ENCODE measurements at places on chromosomes 13 and 19.

DNA sequence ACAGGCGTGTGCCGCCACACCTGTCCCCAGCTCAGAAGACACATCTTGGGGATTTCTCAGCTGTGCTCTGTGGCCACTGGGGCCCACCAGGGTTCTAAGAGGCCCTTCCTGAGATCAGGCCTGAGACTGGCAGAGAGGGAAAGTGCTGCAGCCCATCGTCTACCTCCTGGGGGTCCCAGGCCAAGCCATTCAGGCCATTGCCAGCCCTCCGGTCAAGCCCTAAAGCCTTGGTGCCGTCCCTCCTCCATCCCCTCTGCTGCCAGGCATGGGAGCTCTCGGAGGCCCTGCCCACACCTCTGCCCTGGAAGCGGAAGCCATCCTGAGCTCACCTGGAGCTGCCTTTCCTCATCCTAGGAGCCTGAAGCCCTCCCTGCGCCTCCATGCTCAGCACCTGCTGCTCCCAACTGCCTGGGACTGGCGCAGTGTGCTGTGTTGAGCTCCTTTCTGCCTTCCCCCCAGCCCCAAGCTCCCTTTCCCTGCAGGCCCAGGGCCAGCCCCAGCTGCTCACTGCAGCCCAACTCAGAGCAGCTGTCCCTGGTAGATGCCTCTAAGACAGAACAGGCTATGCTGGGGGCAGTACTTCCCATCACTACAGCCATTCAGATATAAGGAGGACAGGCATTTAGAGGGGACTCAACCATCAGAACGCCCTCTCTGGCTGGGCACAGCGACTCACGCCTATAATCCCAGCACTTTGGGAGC lies 2.9 kb downstream of the SLC7A9 start:
- DNase-seq, result no peak

DNA sequence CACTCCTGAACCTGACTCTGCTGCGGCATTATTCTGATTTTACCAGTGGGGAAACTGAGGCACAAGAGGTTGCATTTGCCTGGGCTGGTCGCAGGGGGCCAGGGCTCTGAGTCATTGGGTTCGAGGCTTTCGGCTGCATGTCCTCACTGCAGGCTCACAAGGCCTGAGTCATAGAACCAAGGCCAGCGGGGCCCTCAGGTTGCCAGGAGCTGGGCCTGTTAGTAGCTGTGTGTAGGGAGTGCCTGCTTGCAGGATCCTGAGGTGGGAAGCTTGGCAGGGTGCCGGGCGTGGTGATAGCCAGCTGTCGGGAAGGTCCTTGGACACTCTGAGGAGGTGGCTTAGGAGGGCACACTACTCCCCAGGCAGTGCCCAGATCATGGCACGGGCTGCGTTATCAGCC lies 21.6 kb upstream of the F2RL3 start:
- DNase-seq, result no peak

DNA sequence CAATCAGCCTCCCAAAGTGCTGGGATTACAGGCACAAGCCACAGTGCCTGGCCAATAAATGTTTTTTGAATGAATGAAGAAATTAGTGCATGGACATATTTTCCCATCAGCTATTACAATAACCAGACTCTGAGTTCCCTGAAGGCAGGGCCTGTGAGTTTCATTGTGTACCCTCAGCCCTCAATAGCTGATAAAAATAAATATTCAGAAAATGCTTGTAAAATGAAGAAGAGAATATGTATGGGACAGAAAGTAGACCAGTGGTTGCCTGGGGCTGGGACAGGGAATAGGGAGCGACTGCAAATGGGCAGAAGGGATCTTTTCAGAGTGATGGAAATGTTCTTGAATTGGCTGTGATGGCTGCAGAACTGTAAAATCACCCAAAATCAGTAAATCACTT lies 28.8 kb downstream of the NUMBL start:
- DNase-seq, result no peak

DNA sequence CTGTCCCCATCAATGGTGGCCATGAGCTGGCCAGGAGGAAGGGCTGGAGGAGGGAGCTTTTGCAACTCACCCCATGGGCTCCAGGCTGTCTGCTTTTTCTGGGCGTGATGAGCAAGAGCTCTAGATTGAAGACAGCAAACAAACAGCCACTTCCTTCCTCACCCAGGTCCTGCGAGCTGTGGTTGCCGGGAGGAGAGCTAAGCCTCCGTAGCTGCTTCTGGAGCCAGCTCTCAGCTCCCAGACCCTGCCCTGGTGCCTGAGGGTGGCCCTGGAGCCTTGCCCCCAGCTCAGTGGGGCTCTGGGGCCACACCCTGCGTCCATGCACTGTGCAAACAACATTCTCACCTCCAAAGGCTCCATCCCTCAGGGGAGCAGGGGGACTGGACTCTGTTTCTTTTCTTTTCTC lies 6.2 kb downstream of the MYO1F start:
- DNase-seq, result no peak

- no peak for DNase-seq
Measured at GRCh38 chr19:29615891-29616425, 9.9 kb downstream of the POP4 start.

DNA sequence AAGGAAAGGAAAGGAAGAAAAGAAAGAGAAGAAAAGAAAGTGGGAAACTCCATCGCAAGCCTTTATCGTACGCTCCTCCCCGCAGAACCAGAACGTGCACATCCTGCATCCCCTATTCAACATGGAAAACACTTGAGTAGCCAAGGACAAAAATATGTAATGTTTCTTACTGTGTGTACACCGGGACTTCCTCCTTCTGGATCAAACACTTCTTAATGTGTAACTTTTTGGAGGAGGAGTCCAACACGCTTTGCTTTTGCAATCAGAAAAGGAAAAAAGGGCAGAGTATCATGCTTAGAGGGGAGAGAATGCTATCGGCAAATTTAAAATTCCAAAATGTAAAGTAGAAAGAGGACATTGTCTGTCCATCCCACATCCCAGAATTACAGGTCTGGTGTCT lies 7.8 kb upstream of the SHFL start:
- no peak for DNase-seq

DNA sequence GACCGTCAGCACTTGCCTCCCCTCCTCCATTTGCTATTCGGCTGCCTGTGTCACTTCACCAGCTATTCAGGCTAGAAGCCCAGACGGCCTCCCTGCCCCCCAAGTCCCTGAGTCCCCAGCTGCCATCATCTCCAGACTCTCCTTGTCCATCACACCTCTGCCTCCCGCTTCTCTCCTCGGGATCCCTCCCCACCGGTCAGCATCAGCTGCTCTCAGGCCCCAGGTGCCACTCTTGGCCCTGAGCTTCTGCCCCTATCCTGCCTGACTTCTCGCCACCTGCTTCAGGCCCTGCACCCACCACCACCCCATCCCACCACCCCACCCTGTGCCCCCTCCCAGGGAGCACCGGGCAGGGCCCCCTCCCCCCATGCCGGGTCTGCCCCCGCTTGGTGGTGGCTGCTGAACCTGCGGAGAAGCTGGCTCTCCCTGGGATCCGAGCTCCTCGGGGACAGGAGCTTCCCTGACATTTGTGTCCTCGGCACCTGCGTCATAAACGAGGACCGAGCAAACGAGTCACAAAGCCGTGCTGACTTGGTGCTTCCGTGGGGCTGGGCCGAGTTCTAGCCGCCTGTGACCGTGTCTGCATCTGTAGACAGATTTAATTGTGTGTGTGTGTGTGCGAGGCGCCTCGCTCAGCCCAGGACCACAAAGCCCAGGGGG lies 70.3 kb upstream of the MCF2L start:
- no peak for DNase-seq

DNA sequence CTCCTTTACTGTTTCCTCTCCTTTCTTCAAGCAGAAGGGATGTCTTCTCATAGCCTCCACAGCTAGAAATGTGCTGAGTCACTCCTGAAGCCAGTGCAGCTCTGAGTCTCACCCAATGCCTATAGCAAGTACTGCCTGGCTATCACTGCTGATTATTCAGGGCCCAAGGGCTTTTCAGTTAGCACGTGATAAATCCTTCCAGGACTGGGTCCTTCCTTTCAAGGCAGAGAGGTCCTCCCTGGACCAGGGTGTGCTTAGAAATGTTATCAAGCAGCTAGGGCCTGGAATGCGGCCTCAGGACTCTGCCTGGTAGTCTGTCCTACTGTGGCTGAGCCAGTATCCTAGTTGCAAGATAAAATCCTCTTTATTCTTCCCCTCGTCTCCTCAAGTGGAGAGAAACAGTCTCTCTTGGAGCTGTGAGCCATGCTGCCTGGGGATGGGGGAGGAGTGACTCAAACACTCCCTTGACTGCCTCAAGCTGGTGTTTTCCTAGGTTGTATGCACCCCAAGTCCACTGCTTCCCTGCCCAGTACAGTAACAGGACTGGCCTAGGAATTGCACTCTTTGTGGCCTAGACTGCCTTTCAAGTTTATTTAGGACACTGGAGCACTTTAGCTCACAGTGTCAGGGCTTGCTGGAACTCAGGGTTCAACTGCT lies 198.7 kb upstream of the SERP2 start:
- no peak for DNase-seq

GRCh38 chr13:76886292-76887075 lies at the start of gene KCTD12:
Gene KCTD12 (minus strand): TSS chr13:76886405. CDS start chr13:76886148, 257 bp downstream.
- DNase-seq, result peak; percentile 87

DNA sequence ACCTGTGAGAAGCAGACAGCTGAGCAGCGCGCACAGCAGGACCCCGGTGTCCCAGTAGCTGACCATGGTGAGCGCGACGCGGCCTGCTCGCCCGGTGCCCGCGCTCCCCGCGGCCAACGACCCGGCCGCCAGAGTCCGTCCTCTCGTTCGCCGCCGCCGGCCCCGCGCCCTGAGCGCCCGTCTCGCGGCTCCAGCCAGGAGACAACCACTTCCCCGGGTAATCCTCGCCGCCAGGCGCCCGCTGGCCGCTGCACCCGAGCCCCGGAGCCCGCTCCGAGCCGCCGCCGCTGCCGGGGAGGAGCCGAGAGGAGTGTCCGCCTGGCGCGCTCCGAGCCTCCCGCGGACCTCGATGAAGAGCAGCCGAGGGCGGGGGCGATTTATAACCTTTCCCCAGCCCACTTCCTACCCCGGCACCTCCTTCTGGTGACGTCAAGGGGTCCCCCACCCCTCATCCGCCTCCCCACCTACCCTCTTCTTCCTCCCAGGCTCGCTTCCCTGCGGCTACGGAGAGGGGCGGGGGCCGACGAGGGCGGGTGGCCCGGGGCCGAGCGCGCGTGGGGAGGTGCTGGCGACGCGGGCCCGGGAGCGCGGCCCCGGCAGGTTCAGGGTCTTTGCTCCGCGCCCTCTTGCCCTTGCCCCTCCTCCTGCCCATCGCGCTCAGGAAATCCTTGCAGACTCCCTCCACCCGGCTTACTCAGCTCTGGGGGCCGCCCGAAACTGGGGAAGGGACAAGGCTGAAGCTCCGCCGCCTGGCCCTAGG lies at the start of gene FLT1:
TSS of gene FLT1 (minus strand) at position 351 of the 760 bp plus-strand sequence. CDS start at position 66, 285 bp downstream.
- DNase-seq, result no peak

DNA sequence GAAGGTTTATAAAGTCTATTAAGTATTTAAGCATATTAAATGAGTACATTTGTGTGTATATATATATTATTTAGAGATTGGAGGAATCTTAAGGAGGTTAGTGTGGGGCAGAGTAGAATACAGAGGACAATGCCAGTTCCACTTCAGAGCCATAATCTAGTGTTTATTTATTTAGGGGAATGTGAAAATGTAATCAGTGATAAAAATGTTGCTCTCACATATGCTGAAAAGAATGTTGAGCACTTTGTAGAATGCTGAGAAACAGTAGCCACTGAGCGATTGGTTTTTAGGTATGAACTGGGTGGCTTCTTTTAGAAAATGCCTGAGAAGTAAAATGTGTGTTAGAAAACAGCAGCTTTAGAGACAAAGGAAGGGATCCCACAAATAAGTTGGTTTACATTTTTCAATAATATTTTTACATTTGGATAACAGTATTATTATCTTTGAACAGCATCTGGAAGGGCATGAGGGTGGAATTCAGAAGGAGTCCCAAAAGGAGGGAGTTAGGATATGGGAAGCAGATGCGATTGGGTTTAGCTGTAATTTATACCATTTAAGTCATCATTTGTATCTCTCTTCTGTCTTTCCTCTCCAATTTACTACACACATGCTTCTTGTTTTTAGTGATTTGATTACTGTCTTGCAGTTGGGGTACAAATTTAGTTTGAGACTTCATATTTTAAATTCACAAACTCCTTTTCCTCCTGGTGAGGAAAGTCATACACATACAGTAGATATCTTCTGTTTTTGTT lies 68.6 kb downstream of the NDFIP2 start:
- DNase-seq, result peak; percentile 43

GRCh38 chr13:111548301-111548700 lies 227.9 kb downstream of the TEX29 start:
- DNase-seq, result no peak

GRCh38 chr13:31588316-31588715 lies 151.0 kb upstream of the RXFP2 start:
- DNase-seq, result no peak

- DNase-seq, result no peak
Measured at GRCh38 chr13:109274188-109274821, 512.1 kb downstream of the IRS2 start.

- no peak for DNase-seq
Measured at GRCh38 chr19:18745012-18745735, 45.9 kb downstream of the COMP start.

GRCh38 chr13:79870123-79870522 lies 389.2 kb downstream of the NDFIP2 start:
- DNase-seq, result no peak

GRCh38 chr19:43552616-43553015 lies 19.6 kb downstream of the ZNF575 start:
- DNase-seq, result no peak

- no peak for DNase-seq
Measured at GRCh38 chr13:45529758-45530157, 65.0 kb downstream of the COG3 start.

DNA sequence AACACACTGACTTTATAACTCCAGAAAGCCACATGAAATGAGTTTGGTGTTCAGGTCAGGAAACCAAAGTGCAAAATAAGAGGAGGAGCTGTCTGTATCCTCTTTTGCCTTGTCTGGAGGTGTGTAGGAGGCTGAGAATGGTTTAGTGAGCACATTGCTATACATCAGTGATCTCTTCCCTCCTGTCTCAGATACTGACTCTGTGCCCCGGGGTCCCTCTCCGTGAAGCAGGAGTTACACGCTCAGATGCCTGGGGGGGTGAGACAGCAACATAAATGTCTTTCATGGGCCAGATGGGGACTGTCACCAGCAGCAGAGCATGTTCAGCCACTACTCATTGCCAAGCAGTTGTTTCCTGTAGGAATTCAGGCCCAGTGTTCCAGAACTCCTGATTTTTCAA lies 285.4 kb downstream of the ATP8A2 start:
- no peak for DNase-seq

DNA sequence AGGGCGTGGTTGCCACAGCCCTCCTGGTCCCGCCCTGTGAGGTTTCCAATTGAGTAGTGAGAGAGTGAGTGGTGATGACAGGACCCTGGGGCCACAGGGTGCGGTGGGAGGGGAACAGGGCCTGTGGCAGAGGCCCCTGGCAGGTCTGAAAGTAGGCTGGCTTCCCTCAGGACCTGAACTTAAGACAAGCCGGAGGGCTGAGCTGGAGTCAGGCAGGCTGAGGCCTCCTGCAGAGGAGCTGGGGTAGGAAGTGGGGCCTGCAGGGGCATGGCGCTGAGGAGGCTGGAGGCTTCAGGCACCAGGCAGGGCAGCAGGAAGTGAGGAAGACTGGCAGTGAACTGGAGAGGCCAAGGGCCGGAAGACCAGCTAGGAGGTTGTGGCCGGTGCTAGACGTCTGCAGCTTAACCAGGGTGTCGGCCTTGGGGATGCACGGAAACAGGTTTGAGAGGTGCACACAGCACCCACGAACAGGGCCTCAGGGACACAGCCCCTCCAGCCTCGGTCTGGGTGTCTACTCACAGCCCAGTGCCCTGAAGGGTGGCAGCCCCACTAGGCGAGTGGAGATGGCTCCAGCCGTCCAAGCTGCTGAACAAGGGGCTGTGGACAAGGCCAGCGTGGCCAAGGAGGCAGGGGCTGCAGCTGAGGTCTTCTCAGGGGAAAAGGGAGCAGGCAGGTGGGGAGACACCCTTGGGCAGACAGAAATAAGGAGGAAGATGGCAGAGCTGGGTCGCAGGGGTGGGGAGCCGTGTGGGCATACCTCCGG lies 17.8 kb downstream of the POP4 start:
- no peak for DNase-seq
